ENCODE measurements at places on chromosomes 3 and 15. TPM values are rescaled to one million over a fixed set of nuclear protein-coding genes. Genes with fewer than 3 reads are reported as not detected.
A peak's percentile ranks its signal among the peaks of the same experiment; 100 is the strongest.

Gene CACNA2D2
- total RNA-seq, result not detected

Gene SNTN
- total RNA-seq, result not detected

Gene IL12A
- 0.05 TPM for total RNA-seq

Gene SH3BP5
- total RNA-seq, result 8.5 TPM

Gene IMPG2
- 0.20 TPM for total RNA-seq

Gene SAMD7
- not detected for total RNA-seq

Gene TMEM108
- total RNA-seq, result 10.8 TPM

Gene AADAC
- total RNA-seq, result not detected

Gene LSAMP
- total RNA-seq, result under 0.01 TPM

DNA sequence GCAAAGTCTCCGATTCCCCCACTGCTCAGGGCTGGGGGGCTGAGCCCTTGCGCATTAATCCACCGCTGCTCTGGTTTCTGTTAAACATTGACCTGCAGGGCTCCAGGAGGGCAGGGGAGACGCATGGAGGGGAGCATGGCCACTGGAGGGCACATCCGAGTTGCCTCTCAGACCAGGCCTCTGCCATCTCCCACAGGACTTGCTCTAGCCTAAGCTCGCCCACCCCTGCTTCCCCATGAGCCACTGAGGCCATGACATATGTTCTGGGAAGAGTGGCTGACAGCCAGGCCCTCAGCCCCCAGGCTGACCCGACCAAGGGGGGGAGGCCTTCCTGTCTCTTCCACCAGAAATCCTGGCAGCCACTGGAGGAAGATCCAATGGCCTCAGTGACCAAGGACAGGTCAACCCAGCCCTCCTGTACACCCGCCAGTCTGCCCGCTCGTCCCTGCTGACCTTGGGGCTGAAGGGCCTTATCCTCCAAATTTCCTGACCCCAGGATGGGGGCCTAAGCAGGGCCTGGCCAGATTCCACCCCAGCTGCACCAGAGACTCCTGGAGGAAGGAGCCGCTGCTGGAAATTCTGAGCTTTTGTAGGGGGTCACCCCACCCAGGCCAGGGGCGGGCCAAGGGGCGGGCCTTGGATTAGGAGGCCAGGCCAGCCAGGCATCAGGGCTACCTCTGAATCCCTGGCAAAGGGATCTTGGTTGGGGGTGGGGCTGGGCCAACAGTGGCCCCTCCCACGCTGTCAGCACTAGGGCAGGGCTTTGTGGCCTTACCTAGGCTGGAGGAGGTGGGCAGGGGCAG lies at the start of gene HYAL1:
Gene HYAL1, minus strand, starts transcription at position 562 of the 803 bp plus-strand sequence. CDS start 618 bp downstream, outside the sequence.
- DNase-seq, result no peak

DNA sequence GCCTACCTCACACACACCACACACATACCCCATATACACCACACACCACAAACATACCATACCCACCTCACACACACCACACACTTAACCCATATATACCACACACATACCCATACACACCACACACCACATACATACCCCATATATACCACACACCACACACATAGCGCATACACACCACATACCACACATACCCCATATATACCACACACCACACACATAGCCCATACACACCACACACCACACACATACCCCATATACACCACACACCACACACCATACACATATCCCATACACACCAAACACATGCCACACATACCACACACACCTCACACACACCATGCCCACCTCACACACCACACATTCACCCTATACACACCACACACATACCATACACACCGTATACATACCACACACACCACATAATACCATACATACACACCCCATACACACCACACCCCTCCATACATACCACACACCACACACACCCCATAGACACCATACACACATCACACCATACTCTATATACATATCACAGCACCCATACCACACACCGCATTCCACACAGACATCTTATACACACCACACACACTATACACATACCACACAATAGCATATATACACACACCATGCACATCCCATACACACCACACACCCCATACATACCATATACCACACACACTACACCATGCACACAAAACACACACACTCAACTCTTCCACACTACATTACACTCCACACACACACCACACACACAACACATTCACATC lies 29.5 kb downstream of the APBA2 start:
- DNase-seq, result no peak

DNA sequence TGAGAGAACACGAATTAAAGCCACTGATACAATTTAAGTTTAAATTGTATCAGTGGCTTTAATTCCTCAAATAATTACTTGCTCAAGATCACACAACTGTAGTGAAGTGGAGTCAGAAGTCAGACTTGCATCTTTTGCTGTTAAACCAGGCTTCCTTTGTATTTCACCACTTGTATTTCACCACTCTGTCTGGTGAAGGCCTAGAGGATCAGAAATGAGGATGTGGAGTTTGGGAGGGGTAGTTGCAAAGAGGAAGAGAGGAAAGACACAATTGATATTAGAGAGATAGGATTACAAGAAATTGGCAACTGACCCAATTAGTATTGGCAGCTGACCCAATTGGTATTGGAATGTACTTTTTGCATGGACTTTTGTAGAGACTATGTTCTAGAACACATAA lies 288.1 kb upstream of the GPR149 start:
- DNase-seq, result no peak

- peak; percentile 31 for DNase-seq
Observed at GRCh38 chr3:44076221-44076829, 165.4 kb upstream of the TOPAZ1 start.

DNA sequence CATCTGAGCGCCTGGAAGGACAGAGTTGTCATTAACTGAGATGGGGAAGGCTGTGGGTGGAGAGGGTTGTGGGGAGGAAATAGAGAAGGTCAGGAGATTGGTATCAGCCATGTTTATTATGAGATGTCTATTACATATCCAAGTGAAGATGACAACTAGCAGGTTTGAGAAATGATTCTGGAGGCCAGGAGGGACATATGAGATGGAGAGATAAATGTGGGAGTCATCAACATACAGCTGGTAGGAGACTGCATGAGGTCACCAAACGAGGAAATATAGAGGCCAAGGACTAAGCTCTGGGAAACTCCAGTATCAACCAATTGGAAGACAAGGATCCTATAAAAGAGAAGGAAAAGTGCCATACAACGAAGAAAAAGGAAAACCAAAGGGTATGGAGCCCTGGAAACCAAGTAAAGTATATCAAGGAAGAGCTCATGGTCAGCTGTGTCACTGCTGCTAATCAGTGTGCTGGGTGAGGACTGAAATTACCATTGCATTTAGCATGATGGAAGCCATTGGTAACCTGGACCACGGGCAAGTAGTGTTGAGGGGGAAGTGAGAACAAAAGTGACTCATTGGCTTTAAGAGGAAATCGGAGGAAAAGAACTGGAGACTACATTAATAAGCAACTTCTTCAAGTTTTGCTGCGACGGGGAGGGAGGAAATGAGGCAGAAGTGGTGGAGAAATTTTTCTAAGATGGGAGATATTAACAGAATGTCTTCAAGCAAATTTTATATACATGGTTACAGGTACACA lies 14.0 kb upstream of the UACA start:
- no peak for DNase-seq

DNA sequence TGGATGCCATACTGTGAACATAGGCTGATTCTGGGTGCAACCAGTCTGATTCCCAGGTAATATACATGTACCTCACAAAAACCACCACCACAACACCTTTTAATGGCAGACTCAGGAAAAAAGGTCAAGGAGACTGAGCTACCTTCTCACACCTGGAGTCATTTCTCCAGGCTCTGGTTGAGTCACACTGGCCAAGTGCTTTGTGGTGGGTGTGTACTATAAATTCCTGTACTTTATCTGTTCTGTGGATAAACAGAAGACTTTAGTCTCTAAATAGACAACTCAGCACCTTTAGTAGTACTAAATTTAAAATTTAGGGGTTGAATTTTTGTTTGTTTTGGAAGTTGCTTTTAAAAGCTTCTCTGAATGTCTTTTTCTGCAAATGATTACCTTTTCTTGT lies 46.7 kb downstream of the TOP2B start:
- no peak for DNase-seq

DNA sequence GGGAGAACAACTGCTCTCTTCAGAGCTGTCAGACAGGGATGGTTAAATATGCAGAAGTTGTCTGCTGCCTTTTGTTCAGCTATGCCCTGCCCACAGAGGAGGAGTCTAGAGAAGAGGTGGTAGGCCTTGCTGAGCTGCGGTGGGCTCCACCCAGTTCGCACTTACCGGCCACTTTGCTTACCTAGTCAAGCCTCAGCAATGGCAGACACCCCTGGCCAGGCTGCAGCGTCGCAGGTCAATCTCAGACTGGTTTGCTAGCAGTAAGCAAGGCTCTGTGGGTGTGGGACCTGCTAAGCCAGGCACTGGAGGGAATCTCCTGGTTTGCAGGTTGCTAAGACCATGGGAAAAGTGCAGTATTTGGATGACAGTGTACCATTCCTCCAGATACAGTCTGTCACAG lies 12.3 kb upstream of the TMEM45A start:
- no peak for DNase-seq

GRCh38 chr15:70262591-70263274 lies 165.0 kb upstream of the TLE3 start:
- no peak for DNase-seq

GRCh38 chr15:88990185-88990679 lies 77.1 kb upstream of the MFGE8 start:
- no peak for DNase-seq

DNA sequence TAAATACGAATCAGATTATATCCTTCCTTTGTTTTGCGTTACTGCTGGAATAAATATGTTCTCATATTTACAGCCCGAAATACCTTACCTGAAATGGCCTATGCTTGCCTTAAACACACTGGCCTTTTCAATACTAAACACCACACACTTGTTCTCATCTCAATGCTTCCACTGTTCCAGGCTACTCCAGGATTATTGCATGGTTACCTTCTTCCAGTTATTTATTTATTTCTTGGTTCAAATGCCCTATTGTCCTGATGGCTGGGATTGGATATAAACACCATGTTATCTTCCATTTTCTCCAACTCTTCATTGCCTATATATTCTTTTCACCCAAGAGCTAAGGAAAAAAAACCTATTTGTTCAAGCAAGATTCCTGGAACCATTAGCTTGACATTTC lies 125.3 kb downstream of the SI start:
- DNase-seq, result no peak

GRCh38 chr3:46854555-46854991 lies 8.7 kb downstream of the MYL3 start:
- no peak for DNase-seq

- no peak for DNase-seq
Observed at GRCh38 chr3:132522353-132522752, 74.7 kb upstream of the ACKR4 start.

- no peak for DNase-seq
Observed at GRCh38 chr3:155130001-155130400, 49.9 kb downstream of the MME start.

GRCh38 chr3:65326574-65326973 lies 638.8 kb upstream of the ADAMTS9 start:
- no peak for DNase-seq

- DNase-seq, result no peak
Observed at GRCh38 chr3:65538101-65538500, 500.6 kb downstream of the MAGI1 start.

DNA sequence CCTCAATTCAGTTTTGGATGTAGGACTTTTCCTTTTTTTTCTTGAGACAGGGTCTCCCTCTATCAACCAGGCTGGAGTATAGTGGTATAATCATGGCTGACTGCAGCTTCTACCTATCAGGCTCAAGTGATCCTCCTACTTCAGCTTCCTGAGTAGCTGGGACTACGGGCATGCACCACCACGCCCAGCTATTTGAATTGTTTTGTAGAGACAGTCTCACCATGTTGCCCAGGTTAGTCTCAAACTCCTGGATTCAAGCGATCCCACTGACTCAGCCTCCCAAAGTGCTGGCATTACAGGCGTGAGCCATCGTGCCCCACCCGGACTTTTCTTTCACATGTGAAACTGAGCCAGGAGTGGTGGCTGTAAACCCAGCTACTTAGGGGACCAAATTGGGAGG lies 3.5 kb downstream of the RNU5B-1 start:
- no peak for DNase-seq

DNA sequence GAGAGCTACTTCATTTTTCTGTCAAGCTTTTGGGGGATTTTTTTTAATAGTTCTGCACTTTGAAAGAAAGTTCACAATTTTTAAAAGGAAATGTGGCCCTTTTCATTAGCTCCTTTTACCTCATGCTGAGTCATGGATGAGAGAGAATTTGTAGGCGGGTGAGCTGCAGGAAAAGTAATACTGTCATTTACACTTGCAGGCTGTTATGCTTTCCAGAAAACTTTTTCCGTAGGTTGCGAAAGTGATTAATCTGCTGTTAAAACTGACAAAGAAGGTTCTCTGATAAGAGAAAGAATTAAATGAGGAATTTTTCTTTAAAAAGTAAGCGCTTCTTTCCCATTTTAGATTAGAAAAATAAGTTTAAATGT lies 430.2 kb downstream of the LPP start:
- DNase-seq, result no peak

DNA sequence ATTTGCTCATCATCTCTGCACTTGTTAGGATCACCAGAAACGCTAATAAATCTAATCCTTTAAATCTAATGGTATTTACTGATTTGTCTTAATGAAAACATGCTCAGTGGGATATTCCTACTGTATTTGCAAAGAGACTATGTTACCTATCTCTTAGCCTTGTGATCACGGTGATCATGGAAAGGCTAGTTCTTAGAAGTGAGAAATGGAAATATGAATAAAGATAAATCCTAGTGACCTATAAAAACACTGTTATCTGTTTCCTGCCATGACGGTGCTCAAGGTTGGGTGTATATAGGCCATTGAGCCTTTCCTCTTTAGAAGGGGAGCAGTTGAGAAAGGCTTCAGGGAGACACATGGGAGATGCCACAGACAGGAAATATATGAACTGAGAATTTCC lies 116.3 kb downstream of the THRB start:
- no peak for DNase-seq

- DNase-seq, result no peak
Observed at GRCh38 chr3:147775816-147776530, 366.8 kb downstream of the ZIC1 start.

- DNase-seq, result no peak
Observed at GRCh38 chr15:91498749-91499062, 354.8 kb upstream of the SLCO3A1 start.

GRCh38 chr3:111210866-111211564 lies 139.4 kb downstream of the NECTIN3 start:
- no peak for DNase-seq

DNA sequence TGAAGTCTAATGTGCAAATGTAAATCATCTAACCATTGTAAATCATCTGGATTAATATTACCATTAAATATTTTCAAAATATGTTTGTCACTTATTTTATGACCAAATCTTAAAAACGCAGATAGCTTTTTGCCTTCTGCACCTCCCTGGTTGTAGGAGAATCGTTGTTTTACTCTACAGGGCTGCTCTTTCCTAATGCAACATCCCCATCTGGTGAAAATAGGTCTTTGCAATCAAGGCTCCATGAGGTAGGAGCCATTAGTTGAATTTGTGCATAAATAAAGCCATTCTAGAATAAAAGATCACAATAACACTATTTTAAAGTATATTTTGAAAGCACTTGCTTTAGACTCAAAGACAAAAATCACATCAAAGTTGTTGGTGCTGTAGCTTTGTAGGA lies 535.6 kb upstream of the AGTR1 start:
- no peak for DNase-seq

All from SJCRH30 (cell line).